Common myeloid progenitor, CD34-positive (primary cell): ENCODE measurements at places on chromosomes 4 and X.

DNA sequence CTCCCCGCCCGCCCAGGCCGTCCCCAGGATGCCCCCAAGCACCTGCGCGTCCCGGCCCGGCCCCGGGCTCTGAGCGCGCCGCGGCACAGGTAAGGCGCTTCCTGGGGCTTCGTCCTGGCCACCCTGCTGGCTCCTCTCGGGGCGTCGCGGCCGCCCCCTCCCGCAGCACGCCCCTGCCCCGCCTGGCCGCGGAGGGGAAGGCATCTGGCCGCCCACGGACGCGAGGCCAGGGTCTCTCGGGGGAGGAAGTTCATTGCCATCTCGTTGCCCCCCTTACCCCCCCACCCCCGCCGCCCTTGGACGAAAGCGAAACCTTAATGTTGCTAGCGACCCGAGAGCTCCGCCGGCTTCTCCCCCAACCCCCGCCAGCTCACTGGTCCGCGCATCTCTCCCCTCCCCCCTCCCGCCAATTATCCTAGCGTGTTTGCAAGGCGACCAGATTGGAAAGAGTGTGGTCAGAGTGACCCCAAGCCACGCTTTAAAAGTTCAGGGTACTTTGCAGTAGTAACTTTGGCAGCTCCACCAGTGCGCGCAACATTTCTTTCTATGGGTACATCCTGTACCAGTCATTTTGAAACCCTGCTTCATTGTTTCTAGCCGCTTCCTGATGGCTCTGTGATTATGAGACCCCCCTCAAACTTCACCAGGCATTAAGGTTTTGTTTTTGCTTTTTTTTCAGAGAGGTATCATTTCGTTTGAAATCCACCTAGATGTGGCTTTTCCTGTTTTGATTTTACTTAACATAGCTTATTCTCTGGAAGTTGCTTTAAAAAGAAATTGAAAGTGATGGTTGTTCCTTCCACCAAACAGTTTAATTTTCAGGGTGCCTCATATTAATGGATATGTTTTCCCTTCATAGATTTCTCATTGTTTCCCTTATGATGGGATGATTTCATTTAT is 626 bp downstream of the TBC1D1 start:
- peaks cover 20% of the 10 kb centered on the region for H3K4me1 ChIP-seq
- H3K4me3 ChIP-seq, result peak overlapping the region; percentile 72
- no peaks in the 10 kb centered on the region for H3K36me3 ChIP-seq

DNA sequence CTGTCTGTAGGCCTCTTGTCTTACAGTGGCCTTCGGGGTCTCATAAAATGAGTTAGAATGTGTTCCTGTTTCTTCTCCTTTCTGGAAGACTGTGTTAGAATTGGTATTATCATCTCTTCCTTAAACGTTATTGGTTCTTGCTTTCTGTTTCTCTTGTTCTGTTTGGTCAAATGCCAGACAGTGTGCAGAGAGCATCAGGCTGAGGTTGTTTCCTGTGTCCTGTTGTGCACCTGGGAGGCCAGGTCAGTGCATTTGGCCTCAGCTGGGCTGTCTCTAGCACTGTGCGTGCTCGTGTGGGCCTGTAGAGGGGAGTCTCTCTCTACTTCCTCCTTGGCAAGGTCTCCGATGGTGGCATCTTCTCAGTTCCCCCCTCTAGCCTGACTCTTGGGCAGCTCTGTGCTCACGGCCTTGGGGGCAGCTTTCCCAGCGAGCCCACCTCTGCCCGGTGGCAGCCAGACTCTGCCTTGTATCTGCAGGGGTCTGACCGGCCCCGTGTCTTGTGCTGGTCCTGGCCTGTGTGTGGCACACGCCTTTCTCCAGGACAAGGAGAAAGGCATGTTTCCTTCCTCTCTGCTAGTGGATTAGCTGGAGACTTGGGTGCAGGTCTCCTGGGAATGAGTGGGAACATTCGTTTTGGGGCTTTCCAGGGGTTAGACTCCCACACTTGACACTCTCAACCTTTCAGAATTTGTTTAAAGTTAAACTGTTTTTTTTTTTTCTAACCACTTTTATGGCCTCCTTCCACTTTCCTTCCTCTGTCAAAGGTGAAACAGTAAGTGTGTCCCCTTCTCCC is 62.3 kb downstream of the FAM193A start:
- no peaks in the 10 kb centered on the region for H3K27me3 ChIP-seq
- H3K4me1 ChIP-seq, result peaks cover 37% of the 10 kb centered on the region
- H3K27ac ChIP-seq, result peak overlapping the region; percentile 52
- peak overlapping the region; percentile 56 for H3K4me3 ChIP-seq

GRCh38 chr4:172169871-172170270 is 356.7 kb downstream of the GALNTL6 start:
- no peak overlapping the region for H3K4me3 ChIP-seq
- H3K4me1 ChIP-seq, result no peaks in the 10 kb centered on the region
- no peak overlapping the region for H3K27ac ChIP-seq
- no peak for DNase-seq

DNA sequence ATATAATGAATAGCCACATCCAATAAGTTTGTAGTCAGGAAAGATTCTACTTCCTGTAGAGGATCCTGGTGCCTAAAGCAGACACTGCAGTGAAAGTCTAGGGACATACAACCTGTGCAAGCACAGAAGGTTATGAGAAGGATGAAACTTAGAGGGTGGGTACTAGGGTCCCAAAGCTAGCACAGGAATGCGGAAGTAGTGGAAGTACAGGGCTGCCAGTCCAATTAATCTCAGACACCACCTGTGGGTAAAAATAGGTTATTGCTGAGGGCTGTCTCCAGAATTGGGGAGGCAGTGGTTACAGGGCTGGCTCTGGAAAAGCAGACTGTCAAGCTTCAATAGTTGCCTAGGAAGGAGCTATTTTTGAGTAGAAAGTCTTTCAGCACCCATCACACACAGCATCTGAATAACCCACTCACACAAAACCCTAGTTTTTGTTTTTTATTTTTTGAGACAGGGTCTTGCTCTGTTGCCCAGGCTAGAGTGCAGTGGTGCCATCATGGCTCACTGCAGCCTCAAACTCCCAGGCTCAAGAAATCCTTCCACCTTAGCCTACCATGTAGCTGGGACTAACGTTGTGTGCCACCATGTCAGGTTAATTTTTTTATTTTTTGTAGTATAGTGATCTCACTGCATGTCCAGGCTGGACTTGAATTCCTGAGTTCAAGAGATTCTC is 50.8 kb upstream of the ELF2 start:
- no peak overlapping the region for H3K4me3 ChIP-seq
- no peak overlapping the region for H3K27ac ChIP-seq
- peak; percentile 83 for DNase-seq
- H3K36me3 ChIP-seq, result no peaks in the 10 kb centered on the region
- no peaks in the 10 kb centered on the region for H3K27me3 ChIP-seq

DNA sequence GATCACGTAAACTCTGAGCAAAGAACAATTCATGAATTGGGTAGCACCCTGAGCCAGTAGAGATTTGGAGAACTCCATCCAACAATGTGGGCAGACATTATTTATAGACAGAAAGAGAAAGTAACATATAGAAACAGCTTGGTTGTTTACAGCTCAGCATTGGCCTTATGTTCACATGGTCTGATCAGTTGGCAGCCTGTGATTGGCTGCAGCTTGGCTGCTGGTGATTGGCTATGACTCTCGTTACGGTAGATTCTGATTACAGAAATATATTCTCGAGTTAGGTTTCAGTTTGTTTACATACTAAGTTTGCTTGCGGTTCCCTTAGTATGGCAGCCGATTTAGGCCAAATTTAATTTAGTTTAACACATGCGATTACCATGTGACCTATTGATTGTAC is 663.4 kb downstream of the RAPGEF2 start:
- H3K36me3 ChIP-seq, result no peaks in the 10 kb centered on the region
- no peak for DNase-seq
- no peaks in the 10 kb centered on the region for H3K4me1 ChIP-seq

DNA sequence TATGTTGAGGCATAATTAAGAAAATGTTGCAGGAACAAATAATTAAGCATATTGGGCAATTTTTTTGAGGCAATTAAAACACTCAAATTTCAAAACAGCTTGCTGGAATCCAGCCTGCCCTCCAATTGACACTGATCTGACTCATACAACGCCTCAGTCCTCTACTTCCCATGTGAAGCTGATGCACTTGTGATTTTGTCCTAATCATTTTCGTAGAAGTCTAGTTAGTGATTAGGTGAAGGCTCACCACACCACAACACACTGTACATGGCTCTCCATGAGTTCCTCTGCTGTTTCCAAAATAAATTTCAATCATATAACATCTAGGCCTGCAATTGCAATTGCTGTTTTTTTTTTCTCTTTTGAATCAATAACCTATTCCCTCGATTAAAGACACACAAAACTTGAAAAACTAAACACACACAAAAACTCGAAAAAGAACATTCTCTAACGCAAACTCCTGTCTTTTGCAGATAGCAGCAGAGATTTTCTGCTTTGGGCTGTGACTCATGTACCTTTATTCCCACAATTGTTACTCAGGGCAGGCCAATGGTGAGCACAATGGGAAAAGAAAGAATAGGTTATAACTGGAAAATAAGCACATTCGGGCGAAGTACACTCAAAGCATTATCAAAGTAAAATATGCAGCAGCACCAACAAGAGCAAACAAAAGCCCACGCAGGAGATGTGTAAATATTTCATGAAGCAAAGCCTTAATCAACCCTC is 1.7 kb downstream of the GPRIN3 start:
- H3K4me3 ChIP-seq, result peak overlapping the region; percentile 91
- peak; percentile 40 for DNase-seq
- peaks cover 64% of the 10 kb centered on the region for H3K4me1 ChIP-seq
- no peak overlapping the region for H3K27ac ChIP-seq
- H3K27me3 ChIP-seq, result peaks cover 3% of the 10 kb centered on the region
- no peaks in the 10 kb centered on the region for H3K36me3 ChIP-seq

- H3K27ac ChIP-seq, result no peak overlapping the region
- no peaks in the 10 kb centered on the region for H3K36me3 ChIP-seq
- H3K4me3 ChIP-seq, result no peak overlapping the region
- DNase-seq, result no peak
Measured at GRCh38 chrX:129139837-129140598, 383.3 kb downstream of the SMARCA1 start.

GRCh38 chr4:40055511-40055862 is 1.2 kb upstream of the N4BP2 start:
- no peak for DNase-seq
- H3K4me1 ChIP-seq, result peaks cover 50% of the 10 kb centered on the region
- no peaks in the 10 kb centered on the region for H3K36me3 ChIP-seq
- H3K4me3 ChIP-seq, result peak overlapping the region; percentile 77

DNA sequence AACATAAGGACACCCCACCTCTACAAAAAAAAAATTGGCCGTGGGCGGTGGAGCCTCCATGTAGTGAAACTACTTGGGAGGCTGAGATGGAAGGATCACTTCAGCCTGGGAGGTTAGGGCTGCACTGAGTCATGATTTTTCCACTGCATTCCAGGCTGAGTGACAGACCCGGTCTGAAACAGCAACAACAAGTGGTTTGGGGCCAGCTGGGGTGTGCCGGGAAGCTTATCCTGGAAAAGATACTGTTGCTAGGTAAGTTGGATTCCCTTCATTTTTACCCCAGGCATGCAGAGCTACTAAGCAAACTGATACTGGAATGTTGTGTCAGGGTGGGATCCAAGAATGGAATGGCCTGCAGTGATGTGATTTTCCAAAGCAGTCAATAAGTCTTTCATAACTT is 57.0 kb downstream of the XAGE2 start:
- no peaks in the 10 kb centered on the region for H3K27me3 ChIP-seq
- H3K4me3 ChIP-seq, result no peak overlapping the region
- no peak overlapping the region for H3K27ac ChIP-seq
- no peaks in the 10 kb centered on the region for H3K36me3 ChIP-seq
- H3K4me1 ChIP-seq, result no peaks in the 10 kb centered on the region
- DNase-seq, result no peak

- no peaks in the 10 kb centered on the region for H3K36me3 ChIP-seq
- no peak overlapping the region for H3K27ac ChIP-seq
- no peaks in the 10 kb centered on the region for H3K4me1 ChIP-seq
- no peak for DNase-seq
Measured at GRCh38 chr4:180850318-180850940, 1392.8 kb upstream of the TENM3 start.

- no peaks in the 10 kb centered on the region for H3K27me3 ChIP-seq
- peaks cover 41% of the 10 kb centered on the region for H3K36me3 ChIP-seq
- H3K27ac ChIP-seq, result peak overlapping the region; percentile 33
- peak overlapping the region; percentile 61 for H3K4me3 ChIP-seq
Measured at GRCh38 chr4:52712251-52713130, 38.7 kb downstream of the ERVMER34-1 start.

- no peaks in the 10 kb centered on the region for H3K36me3 ChIP-seq
- H3K4me1 ChIP-seq, result no peaks in the 10 kb centered on the region
- no peaks in the 10 kb centered on the region for H3K27me3 ChIP-seq
Measured at GRCh38 chrX:103932133-103932532, 30.3 kb upstream of the TMSB15B start.

GRCh38 chrX:133366735-133367134 is 48.6 kb downstream of the GPC4 start:
- no peaks in the 10 kb centered on the region for H3K36me3 ChIP-seq
- H3K4me3 ChIP-seq, result no peak overlapping the region
- DNase-seq, result no peak
- H3K27ac ChIP-seq, result no peak overlapping the region
